Aorta (tissue), 5 donors: ENCODE measurements at places on chromosomes 2 and 18.
A peak's percentile ranks its signal among the peaks of the same experiment; 100 is the strongest.

GRCh38 chr2:146931109-146931508 lies 913.7 kb upstream of the ACVR2A start:
- no peak for DNase-seq

GRCh38 chr18:78082816-78083215 lies 833.2 kb downstream of the GALR1 start:
- DNase-seq: no peak

- no peak for DNase-seq
Observed at GRCh38 chr2:105886687-105887086, 142.0 kb downstream of the NCK2 start.

- no peak for DNase-seq
Observed at GRCh38 chr2:69815717-69816116, 13.7 kb upstream of the GMCL1 start.

DNA sequence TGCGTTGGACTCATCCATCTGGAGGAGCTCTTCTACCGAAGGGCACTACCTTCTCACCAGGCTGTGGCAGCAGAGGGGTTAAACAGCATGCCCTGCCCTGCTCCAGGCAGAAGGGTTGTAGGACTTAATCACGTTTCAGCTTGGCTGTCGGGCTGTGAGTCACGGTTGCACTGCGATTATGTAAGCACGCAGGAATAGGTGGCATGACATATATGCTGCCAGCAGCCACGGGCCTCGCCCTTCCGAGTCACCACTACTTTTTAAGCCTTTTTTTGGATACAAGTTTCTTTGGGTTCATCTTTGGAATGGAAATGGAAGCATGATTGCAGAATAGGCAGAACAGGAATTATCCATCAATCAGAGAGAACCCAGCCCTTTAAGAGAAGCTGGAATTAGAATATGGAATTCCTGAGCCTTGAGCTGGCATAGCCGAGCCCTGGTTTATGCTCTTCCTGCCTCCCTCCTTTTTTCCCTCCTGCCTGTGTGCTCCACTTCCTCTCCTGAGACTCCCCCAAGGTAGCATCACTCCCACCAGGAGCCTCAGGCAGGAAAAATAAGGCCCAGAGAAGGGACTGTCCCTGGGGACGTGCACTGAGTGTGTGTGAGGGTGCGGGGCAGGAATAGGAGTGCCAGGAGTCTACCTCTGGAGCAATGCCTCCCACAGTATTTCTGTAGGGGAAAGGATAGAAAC lies 86.8 kb downstream of the SEMA4F start:
- DNase-seq: peak; percentile 88

DNA sequence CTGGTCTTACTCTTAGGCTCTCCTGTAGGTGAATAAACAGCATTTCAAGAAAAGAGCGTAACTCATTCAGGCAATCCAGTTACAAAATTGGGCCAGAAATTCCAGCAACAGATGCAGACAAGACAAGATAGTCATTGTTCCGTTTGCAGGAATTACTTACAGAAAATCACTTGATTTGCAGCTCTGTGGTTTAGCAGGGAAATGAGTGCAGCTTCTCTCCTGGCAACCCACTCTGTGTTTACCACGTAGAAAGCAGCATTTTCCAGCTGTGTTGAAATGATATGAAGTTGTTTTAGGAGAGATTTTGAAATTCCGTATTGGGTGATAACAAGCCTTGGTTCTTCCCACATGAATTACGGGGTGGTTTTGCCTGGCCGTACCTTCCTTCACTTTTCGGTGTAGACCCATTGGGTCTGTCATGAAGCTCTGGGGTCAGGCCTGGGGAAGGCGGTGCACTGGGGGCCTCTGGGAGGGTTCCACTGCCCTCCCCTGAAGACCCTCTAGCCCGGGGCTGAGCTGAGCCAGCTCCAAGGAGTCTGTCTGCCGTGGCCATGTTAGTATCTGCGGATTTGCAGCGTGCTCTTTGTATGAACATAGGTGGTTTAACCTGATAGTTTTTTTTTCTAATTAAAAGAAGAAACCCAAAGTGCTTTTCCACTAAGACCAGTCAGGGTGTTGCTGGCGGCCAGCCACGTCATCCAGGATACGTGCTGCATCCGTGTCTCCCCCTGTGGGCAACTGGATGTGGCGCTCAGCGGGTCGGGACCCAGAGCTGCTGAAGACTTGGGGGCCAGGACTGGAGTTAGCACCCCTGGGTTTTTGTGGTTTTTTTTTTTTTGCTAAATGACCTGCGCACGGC lies 58.9 kb upstream of the KCNG2 start:
- peak; percentile 29 for DNase-seq

- DNase-seq: no peak
Observed at GRCh38 chr2:160747501-160748170, 254.0 kb upstream of the RBMS1 start.

DNA sequence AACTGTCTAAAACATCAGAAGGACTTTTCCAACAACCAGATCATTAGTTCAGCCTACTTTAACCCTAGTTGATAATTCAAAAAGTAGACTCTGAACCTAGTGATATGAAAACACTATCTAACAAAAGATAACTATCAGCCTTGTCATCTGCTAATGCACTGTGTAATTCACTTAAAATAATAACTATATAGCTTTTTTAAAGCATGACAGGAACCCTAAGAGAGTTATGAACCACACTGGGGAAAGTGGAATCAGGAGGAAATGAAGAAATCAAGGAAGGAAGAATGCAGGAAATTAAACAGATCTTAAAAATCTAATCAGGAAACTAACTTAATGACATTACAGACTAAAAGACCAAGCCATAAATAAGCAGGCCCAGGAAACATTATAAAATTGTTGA lies 9.0 kb downstream of the B4GALT6 start:
- no peak for DNase-seq

GRCh38 chr2:8229546-8229986 lies 452.3 kb upstream of the ID2 start:
- peak; percentile 80 for DNase-seq

DNA sequence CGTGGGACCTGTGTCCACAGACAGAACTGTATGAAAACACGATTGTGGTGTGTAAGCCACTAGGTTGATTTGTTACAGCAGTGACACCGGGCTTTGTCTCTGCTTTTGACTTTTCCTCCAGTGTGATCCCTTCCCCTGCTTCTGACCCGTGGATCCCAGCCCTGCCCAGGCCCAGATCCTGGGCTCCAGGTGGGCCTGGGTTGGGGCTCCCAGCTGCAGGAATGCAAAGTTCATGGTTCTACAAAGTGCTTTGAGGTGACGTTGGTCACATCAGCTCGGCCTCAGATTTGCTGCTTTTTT lies 26.8 kb downstream of the HPCAL1 start:
- DNase-seq: peak; percentile 42

- no peak for DNase-seq
Observed at GRCh38 chr2:12177455-12178288, 431.2 kb downstream of the LPIN1 start.

DNA sequence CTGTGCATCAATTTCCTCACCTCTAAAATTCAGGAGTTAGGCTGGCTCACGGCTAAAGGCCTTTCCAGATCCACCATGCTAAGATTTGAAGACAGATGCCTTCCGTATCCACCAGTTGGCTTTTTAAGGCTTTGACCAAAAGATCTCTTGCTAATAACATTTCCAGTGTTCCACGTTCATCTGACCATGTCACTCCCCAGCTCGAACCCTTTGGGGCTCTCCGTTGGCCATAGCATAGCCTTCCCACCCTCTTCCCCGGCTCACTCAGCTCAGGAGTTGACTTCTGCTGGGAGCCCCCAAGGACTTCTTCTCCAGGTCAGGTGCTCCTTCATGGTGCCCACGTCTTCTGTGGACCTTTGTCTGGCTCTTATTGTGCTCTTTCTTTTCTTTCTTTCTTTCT lies 53.3 kb downstream of the MYCN start:
- no peak for DNase-seq

- no peak for DNase-seq
Observed at GRCh38 chr2:33008716-33009115, 62.0 kb downstream of the LTBP1 start.

GRCh38 chr18:13043066-13043465 lies 51.9 kb downstream of the CEP192 start:
- no peak for DNase-seq

DNA sequence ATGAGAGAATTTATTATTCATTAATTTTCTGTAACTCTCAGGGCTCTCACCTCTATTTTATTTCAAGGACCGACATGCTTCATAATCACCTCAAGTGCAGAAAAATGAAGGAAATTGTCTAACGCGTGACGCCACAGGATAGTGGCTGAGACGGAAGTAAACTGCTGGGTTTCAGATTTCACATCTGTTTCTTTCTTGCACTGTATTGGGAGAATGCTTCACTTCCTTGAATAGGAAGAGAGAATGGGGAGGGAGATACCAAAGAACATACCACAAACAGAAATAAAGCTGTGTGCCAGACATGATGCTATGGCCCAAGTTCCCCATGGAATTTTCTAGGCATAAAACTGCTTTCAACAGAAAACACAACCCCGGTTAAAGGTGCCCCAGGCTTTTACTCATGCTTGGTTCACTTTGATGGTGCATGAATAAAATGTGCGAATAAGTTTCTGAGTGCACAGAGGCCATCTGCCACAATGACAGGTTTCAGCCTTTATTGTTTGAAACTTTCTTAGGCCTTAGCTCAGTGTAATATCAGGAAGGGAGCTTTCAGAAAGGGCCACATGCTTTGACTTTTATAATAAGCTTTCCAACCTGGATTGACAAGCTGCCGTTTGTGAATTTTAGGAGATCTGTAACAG lies 1116.4 kb downstream of the SOCS6 start:
- no peak for DNase-seq

GRCh38 chr18:11902522-11903292 lies 5.4 kb downstream of the MPPE1 start:
- DNase-seq: no peak

DNA sequence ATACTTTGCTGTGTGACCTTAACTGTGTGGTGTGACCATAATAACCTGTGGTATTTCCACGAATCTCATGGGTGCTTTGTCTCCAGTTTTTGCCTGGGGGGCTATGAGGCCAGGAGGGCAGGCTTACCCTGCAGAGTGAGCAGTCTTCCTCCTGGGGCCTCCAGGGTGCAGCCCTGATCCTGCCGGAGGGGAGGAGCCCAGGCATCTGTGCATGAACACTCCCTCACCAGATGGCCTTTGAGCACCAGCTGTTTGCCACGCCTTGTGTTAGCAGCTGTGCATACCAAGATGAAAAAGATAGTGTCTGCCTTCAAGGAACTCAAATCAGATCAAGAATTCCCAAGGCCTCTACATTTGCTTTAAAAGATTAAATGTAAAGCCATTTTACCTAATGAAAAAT lies 75.0 kb upstream of the RBM44 start:
- no peak for DNase-seq

DNA sequence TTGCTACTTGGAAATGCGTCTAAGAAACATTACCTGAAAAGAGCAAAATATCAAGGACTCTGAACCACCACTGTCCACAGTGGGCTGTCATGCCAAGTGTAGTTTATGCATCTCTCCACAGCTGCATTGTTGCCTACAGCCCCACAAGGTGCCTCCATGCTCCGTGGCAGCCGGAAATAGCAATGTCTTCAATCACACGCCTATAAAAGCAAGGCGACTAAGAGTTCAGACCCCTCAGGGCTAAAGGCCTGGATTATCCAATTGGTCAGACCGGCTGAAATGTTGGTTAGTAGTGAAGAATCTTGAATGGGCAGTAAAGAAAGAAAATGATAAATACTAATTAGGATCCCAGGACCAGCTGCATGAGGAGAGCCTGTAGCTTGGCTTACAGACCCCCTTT lies 114.0 kb upstream of the SLC35G4 start:
- no peak for DNase-seq

GRCh38 chr2:156539086-156539860 lies 103.1 kb downstream of the GPD2 start:
- DNase-seq: no peak

- no peak for DNase-seq
Observed at GRCh38 chr2:939936-940601, 10.6 kb upstream of the SNTG2 start.

- DNase-seq: no peak
Observed at GRCh38 chr2:170886386-170886785, 42.7 kb upstream of the GORASP2 start.

DNA sequence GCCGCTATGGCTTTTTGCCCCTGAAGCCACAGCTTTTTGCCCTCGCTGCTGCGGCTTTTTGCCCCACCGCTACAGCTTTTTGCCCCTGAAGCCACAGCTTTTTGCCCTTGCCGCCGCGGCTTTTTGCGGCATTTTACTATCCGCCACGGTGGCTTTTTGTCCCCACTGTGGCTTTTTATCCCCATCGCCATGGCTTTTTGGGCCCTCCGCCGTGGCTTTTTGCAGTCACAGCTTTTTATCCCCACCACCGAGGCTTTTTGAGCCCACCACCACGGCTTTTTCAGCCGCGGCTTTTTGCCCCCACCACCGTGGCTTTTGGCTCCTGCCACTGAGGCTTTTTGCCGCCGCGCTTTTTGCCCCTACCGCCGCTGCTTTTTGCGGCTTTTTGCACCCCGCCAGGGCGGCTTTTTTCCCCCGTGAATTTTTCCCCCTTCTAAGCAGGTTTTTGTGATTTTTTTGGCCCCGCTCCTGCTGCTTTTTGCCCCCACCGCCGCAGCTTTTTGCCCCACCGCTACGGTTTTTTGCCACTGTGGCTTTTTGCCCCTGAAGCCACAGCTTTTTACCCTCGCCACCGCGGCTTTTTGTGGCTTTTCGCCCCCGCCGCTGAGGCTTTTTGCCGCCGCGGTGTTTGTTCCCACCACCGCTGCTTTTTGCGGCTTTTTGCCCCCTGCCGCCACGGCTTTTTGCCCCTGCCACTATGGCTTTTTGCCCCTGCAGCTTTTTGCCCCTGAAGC lies 2797.2 kb upstream of the TEKT4 start:
- DNase-seq: no peak

GRCh38 chr2:36949845-36950244 lies 16.5 kb downstream of the STRN start:
- no peak for DNase-seq

GRCh38 chr2:146240391-146240790 lies 1604.4 kb upstream of the ACVR2A start:
- DNase-seq: no peak

DNA sequence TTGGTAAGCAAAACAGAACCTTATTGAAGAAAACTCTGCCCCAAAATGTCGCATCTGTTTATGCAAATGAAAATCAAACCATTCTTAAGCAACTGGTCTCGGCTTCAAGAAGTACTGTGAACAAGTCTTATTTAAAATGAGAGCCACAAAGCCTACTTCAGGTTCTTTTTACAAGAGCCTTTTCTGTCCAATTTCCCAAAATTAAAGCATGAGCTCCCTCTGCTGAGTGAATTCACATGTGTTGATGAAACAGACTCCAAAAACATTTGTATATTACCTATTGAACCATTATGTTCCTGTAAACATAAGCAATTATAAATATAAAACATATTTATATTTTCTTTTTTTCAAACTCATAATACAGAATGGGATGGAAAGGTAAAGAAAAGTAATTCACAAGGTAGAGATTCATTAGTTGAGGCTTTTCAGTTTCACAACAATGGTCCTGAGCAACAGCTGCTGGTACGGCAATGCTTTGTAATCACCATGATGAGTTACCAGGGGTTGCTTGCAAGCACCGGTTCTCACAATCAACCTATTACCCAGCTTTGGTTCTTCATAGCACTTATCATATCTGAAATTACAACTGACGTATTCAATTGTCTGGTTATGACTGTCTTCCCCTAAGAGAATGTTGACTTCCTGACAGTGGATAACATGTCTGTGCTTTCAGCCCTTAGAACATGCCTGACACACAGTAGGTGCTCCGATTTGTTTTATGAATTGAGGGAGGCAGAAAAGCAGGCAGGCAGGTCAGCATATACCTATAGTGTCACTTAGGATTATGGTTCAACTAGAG lies 108.4 kb upstream of the BZW1 start:
- DNase-seq: no peak
